ENCODE measurements at places on chromosomes 16 and 17.
A peak's percentile ranks its signal among the peaks of the same experiment; 100 is the strongest.

GRCh38 chr17:38918129-38918913, 7.1 kb upstream of the LASP1NB start:
- DNase-seq, result no peak

- no peak for DNase-seq
Measured at GRCh38 chr17:49843774-49844350, 4.0 kb downstream of the TAC4 start.

DNA sequence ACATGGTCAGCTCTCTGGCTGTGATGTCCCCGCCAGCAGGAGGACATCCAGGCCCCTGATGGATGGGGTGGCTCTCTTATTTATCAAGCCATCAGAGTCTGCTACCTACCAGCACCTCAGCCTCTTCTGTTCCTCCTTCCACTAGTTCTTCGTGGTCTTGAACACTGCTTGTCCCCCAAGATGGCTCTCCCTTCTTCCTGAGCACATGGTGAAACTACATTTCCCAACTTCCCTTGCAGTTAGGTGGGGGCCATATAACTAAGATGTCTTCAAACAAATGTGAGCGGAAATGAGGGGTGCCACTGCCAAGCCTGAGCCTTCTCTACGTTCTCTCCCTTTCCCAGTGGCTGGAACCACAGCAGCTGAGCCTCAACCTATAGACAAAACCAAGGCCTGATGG, 29.8 kb upstream of the CCDC182 start:
- DNase-seq, result no peak

GRCh38 chr16:66254106-66254505, 112.4 kb upstream of the CDH5 start:
- DNase-seq, result no peak

GRCh38 chr17:35947156-35947585, 3.7 kb upstream of the LYZL6 start:
- peak; percentile 13 for DNase-seq

- no peak for DNase-seq
Measured at GRCh38 chr16:49556606-49557446, 183.2 kb downstream of the C16orf78 start.

Data from stimulated activated CD4-positive, alpha-beta T cell treated with anti-CD3 and anti-CD28 coated beads, TNF-alpha, amount 100 ng/mL, for 4 hours (primary cell).